ENCODE measurements at places on chromosomes 6 and 20. TPM values are rescaled to one million over a fixed set of nuclear protein-coding genes. Genes with fewer than 3 reads are reported as not detected.

ADGRF5 gene
- total RNA-seq: under 0.01 TPM

BPIFB2 gene
- not detected for total RNA-seq

ENPP1 gene
- 0.42 TPM for total RNA-seq

SRPK1 gene
- total RNA-seq: 101 TPM

PTCRA gene
- not detected for total RNA-seq

APOBEC2 gene
- total RNA-seq: 0.63 TPM

All from airway epithelial cell (primary cell).